ENCODE measurements at places on chromosomes 7 and 10. TPM values are rescaled to one million over a fixed set of nuclear protein-coding genes. Genes with fewer than 3 reads are reported as not detected.

DNA sequence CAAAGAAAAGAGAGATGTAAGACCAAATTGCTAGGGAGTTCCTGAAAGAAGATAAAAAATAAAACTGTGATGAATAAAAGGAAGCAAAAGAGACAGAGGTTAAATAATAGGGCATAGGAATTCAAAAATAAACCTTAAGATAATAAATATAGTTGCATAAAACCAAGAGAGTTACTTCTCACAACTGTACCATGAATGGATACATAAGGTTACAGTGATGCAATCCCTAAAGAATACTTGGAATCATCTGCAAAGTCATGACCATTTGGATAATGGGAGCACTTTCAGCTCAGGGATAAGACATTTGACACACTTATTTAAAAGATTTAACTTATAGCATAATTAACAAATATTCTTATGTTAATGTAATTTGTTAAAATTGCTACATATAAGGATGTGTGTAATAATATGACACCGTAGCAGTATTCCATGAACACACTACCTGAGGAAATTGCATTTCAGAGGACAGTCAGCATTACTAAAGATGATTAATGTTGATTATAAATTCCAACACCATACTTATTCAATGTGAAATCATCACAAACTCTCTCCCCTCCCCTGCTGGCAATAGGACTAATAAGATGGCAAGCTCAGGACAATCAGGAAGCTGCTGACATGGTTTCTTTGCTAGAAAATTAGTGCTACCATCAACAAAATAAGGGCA is 202.1 kb upstream of the AKR1E2 start:
- no peak for DNase-seq

DNA sequence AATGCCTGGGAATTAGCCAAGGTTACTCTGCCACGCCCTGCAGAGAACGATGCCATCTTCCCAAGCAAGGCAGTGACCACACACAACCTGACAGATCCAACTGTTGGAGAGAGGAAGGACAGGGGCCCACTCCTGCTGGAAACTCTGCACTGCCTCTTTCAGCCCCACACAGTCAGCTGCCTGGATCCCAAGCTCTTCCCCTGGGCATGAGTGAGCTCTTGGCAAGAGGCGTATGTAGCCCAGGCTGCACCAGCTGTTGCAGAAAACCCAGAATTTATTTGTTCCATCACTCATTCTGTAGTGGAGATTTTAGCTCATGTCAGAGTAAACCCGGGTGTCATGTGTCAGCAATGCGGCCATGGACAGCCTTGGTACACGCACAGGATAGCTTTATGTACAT is 135.1 kb upstream of the TRIM24 start:
- DNase-seq, result no peak

The CALY gene
- total RNA-seq, result 15.9 TPM

The CYP2C19 gene
- not detected for total RNA-seq

The PRSS2 gene
- total RNA-seq, result not detected

The MRLN gene
- 1.6 TPM for total RNA-seq

DNA sequence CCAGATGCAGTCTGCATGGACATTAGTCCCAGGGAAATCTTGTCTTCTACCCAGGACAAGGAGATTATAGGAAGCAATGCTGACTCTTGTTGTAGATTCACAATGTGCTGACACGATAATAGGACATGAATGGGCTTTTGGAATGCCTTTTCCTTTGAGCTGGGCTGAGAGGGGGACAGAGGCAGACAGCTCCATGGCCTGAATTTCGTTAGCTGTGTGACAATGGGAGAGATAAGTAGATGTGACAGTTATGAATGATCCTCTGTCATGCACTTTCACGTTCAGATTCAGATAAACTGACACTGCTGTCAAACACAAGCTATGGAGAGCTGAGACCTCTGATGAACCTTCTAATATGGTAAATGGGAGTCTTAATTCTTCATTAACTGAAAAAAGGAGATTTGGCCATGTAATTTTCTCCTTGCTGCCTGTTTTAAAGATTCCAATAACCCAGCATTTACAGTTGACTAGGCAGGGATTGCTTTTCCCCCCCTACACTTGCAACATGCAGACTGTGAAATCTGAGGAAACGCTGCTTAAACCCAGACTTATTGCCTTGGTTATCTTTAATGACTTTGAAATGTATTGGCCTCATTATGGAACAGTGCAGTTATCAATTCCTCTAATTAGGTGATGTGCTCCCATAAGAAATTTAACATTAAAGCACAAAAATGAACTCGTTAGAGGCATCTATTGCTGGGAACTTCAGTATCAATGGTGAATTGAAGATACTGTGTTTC is 669.3 kb downstream of the AUTS2 start:
- no peak for DNase-seq

All from spinal cord (tissue), 10 donors.